SW 1271 (cell line): ENCODE measurements at places on chromosomes 7 and 10.
A peak's percentile ranks its signal among the peaks of the same experiment; 100 is the strongest.

GRCh38 chr10:124748166-124748565, 4.0 kb upstream of the FAM53B start:
- DNase-seq, result no peak

DNA sequence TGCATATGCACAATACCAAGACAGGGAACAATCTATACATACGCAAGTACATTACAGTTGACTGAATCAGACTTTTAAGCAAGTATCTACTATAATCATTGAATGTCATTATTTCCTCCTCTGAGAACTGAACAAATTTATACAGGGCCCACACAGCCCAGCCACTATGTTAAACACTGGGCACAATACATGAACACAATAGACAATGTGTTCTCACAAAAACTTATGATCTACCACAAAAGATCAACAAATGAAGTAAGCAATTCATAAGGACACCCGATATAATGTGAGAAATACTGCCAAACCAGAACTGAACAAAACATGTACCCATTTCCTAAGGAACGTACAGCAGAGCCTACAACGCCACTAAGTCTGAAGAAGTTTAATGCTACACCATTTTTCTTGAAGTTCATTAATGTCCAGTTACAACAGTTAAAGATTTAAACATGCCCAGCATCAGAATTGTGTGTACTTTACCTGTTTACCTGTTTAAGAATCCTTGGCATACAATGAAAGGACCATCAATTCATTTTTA, 31.5 kb downstream of the SHTN1 start:
- DNase-seq, result no peak

DNA sequence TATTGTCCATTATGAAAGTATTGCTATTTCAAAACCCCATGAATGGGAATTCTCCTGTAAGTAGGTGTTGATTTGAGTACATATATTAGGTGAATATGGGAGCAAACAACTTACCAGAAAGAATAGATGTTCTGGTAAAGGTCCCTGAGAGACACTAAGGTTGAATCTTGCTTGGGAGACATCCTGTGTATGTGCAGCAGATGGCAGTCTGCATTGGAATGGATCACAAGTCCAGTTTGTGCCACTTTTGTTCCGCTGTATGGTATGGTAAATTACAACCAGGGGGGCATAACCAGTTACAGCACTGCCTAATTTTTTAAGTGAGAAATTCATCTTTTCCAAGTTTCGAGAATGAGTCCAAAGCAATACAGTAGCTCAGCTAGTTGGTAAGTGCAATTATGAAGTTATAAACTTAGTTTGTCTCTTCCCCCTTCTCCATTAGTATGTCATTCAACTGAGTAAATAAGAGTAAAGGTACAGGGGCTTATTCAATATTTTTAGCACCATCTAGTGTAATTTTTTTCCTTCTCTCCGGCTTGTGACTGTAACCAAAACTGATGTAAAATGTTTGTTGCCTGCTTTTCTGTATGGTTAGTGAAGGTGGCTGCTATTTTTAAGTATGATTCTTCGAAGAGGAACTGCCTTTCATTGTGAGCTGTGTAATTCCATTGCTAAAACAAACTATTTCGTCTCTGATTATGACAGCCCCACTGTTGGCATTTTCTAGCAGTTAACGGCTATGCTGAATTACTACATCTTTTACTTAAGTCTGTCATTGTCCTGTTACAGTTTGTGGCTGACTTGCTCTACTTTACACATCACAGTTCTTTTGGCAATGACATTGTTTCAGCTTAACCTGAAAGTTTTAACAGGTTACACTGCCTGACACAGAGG, 2.8 kb downstream of the MCU start:
- peak; percentile 17 for DNase-seq

GRCh38 chr10:50582766-50583762, 40.7 kb downstream of the SGMS1 start:
- peak; percentile 24 for DNase-seq

DNA sequence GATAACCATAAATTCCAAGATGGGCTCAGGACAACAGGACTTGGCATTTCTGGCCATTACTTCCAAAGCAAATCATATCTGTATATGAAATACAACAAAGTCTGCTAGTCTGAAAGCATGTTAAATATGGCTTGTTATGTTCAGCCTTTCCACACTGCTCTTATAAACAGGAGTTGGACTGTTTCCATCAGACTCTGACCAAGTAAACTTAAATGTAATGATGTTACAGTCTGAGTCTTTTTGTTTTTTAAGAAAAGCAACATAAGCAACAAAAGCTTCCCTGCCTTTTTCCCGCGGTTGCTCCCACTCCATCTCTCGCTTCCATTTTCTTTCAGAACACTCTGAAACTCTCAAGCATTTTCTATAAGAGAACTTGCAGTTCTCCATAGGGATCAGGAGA, 8.1 kb upstream of the CDCA7L start:
- no peak for DNase-seq

DNA sequence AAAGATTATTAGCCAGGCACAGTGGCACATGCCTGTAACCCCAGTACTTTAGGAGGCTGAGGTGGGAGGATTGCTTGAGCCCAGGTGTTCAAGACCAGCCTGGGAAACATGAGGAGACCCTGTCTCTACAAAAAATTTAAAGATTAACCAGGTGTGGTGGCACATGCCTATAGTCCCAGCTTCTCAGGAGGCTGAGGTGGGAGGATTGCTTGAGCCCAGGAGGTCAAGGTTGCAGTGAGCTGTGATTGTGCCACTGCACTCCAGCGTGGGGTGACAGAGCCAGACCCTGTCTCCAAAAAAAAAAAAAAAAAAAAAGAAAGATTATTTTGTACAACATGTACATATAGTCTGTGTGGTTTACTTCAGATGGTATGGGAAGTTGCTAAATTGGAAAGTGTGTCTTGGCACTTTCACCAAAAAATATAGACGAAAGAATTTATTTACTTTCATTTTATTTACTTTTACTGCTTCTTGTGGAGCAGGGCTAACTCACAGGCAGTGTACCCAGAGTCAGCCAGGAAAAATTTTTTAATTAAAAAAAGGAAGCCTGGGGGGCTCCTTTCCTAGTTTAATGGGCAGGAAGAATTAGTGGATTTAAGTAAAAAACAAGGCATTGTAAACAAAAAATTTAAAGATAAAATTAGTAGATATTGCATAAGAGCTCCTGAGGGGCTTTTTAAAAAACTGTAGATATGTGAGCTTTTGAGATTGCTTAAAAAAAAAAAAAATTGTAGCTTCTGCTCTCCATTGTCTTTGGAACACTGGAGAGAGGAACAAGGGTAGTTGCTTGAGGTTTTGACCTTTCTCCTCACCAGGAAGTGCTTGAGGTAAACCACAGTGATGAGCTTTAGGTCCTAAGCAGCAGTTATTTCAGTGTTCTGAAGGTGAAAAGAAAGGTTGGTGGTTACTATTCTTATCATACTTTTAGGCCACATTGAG, 44.6 kb upstream of the VDAC2 start:
- DNase-seq, result no peak

DNA sequence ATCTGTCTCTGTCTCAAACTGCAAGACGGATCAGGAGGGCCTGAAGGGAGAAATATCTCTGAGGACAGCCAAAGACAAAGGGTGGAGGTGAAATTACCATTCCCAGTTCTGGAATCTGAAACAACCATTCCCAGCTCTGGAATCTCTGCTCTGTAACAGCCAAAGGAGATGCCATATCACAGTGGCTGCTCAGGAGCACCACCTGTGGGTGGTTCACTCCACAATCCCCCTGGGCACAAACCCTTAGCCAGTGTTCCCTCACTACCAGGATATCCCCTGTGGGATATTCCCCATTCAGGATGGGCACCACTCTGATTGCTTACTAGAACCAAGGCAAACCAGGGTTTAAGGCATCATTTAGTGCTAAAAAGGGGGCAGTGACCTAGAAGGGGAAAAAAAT, 199.0 kb downstream of the HTR7 start:
- DNase-seq, result no peak

DNA sequence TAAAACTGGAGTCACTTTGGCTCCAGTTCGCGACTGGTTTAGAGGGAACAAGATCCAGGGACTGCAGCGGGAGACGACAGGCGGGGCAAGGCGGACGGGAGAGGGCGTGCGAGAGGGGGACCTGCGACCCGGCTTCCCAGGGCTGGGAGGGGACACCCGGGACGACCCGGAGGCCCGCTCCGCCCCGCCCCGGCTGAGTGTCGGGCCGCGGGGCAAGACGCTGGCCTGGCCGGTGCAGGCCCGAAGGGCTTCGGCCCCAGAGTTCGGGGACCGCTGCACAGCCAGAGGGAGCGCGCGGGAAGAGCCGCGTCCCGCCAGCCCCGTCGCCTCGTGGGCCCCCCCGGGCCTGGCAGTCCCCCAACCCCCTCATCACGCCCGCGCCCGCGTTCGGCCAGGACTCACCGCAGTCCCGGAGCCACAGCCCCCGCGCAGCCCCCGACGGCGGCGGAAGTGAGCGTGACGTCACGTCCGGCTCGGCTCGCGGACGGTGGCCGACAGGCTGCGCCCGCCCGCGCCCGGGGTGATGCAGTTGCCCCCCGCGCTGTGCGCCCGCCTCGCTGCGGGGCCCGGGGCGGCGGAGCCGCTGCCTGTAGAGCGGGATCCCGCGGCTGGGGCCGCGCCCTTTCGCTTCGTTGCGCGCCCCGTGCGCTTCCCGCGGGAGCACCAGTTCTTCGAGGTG, at the start of the genes TUBGCP2 and ZNF511:
TUBGCP2 (minus strand) TSS at position 452 of the 679 bp plus-strand sequence. CDS start 5,931 bp downstream, outside the sequence.
ZNF511 (plus strand) TSS at position 494 of the 679 bp plus-strand sequence; CDS start at position 524, 30 bp downstream.
- DNase-seq, result peak; percentile 31

DNA sequence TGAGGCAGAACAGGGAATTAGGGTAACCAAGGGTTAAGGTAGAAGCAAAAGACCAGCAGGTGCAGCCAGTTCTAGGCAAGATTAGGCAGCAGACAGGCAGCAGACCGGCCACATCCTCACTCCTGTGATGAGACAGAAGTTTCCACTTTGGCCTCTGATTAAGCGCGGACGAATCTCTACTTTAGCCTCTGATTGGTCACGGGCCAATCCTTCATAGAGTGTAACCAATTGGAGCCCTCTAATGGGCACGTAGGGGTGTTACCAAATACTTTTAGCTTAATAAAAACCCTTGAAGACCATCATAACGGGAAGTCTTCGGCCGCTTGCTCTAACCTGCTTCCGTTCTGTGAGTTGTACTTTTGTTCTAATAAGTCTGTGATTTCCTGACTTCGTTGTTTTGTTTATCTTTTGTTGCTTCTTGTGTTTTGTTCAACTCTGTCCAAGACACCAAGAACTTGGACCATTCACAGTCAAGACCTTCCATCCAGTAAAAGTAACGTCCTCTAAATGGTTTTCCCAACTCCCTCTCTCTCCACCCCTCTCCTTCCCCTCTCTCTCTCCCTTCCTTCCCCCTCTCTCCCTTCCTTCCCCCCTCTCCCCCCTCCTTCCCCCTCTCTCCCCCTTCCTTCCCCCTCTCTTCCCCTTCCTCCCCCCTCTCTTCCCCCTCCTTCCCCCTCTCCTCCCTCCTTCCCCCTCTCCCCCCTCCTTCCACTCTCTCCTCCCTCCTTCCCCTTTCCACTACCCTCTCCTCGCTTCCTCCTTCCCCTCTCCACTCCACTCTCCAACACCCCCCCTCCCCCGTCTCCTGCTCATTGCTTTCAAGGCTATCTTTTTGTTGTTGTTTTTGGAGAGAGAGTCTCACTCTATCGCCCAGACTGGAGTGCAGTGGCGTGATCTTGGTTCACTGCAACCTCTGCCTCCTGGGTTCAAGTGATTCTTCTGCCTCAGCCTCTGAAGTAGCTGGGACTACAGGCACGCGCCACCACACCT, 13.2 kb upstream of the MALSU1 start:
- DNase-seq, result no peak

GRCh38 chr10:44010873-44011602, 362.4 kb upstream of the ZNF32 start:
- no peak for DNase-seq

DNA sequence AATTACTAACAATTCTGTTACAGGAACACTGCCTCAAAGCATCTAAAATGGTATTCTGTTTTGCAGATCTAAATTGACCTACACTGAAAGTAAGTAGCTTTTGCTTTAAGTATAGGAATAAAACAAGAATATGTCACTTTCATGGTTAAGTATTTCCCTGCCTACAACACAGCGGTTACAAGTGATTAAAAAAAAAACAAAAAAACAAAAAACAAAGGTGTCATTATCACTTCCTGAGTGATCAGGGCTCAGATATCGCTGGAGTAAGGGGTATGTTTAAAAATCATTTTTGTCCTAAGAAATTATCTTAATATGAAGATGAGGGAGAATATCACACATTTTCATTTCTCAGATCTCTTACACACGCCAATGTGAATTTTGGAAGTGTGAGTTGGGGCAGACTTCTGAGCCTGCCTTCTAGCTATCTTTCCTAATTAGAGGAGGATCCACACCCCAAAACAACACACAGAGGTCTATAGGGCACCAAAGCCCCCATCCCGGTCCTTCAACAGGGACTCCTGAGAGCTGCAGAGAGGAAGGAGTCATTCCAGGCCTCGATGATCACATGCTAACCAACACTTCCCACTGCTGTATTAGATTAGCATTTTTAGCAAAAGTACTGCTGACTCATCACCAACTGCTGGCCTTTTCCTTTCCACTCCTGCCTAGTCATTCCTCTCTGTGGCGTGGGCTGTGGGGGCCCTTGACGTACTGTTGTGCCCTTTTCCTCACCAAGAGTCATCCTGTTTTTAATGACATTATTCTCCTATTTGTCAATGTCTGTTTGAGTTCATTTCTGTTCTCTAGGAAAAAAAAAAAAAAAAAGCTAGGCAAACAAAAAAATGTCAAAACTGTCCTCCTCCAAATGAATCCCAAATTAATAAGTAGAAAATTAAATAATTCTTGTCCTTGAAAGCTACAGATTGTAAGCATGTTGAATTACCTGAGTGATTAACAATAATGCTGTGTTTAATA, 31.2 kb downstream of the PRTFDC1 start:
- DNase-seq, result peak; percentile 47

- DNase-seq, result no peak
Observed at GRCh38 chr7:99219185-99219767, 11.4 kb upstream of the KPNA7 start.

GRCh38 chr7:81608748-81609382, 161.0 kb downstream of the HGF start:
- DNase-seq, result no peak

GRCh38 chr7:87398446-87398845, 53.0 kb downstream of the CROT start:
- DNase-seq, result no peak

GRCh38 chr7:128409596-128410450, at the start of gene IMPDH1:
Gene IMPDH1, minus strand, starts transcription at chr7:128409982. Its CDS starts 81 bp downstream, at chr7:128409901.
- DNase-seq, result peak; percentile 49

DNA sequence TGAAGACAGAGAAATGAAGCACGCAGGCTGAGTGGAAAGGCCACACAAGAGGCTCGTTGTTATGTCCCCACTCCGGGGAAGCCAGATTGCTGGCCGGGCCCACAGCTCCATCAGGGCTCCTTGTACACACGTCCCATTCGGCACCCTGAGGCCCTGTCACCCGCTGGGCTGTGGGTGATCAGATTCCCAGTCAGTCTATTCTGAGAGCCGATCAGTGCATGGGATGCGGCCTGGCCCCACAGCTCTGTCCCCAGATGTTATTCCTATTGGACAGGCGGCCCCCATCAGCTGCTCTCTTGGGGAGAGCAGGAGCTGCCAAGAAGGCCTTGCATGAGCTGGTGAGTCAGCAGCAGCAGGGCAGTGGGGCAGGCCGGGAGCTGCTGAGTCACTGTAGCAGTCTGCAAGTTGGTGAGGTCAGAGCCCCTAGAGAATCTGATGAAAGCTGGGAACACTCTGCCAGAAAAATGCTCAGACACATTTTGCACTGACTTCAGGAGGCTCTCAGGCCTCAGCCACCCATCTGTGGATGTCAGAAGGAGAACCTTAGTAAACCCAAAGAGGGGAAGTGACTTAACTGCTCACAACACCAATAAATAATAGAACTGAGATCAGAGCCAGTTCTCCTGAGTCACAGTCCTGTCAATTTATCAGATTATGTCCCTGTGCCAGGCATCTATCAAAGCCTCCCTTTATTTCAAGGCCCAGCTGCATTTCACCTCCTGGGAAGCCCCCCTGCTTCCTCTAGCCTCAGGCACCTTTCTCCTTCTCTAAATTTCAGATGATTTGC, 9.4 kb upstream of the PSAP start:
- peak; percentile 78 for DNase-seq
